ENCODE measurements at places on chromosomes 12 and 14.

DNA sequence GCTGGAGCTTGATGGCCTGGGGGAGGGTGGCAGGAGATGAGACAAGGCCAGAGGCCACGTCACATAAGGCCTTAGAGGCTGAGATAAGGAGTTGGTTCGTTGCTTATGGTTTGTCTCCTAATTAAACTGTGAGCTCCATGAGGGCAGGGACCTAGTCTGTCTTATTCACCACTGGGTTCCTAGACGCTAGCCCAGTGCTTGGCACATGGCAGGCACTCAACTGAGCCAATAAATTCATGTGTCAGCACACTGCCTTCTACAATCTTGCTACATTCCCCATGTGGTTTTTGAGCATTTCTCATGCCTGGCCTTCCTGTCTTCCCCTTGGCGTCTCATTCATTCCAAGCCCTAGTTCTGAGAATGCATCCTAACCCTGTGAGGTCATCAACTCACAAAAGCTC is 92.5 kb upstream of the MED13L start:
- no peak for DNase-seq

GRCh38 chr14:89959853-89960445 is 4.2 kb downstream of the TDP1 start:
- peak; percentile 59 for DNase-seq

DNA sequence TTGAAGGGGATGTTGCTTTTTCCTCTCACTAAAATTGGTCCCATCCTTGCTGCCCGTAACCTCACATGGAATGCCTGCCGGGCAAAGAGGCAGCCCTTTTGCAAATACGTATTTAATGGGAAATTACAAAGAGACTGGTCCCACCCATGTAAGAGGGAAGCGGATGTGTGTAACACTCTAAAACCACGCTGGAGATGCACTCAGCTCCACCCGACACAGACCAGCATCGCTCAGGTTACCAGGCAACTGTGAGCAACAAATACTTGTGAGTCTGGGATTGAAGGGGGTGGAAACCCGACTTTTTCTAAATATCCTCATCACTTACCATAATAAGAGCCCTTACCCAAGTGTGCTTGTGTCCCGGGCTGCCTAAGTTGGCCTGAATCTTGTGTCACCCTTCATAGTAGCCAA is 47.7 kb downstream of the ELK3 start:
- DNase-seq: peak; percentile 79

DNA sequence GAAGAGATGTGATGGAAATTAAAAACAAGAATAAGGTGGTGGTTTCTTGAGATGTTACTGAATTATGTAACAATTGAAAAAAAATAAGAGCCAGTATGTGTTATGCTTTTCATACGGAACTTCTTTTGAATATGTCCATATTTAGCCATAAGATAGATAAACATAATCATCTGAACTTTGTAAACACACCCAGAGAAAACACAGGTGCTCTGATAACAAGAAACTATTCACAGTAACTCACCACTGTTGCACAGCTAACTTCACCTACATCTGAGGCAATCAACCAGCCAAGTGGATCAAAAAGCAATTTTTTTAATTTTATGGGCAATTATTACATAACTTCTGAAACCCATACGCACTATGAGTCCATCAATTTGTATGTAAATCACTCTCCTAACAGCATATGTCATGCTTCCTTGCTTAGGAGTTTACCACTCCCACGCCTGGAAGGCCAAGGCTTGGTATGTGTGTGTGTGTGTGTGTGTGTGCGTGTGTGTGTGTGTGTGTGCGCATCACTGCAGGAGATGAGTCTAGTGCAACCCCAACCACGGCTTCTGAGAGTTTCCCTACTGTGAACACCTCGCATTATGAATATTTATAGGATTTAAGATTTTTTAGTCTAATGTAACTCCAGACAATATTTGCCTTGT is 443.4 kb downstream of the BCAT1 start:
- no peak for DNase-seq

GRCh38 chr12:632102-632696 is 31.0 kb downstream of the NINJ2 start:
- DNase-seq: no peak

DNA sequence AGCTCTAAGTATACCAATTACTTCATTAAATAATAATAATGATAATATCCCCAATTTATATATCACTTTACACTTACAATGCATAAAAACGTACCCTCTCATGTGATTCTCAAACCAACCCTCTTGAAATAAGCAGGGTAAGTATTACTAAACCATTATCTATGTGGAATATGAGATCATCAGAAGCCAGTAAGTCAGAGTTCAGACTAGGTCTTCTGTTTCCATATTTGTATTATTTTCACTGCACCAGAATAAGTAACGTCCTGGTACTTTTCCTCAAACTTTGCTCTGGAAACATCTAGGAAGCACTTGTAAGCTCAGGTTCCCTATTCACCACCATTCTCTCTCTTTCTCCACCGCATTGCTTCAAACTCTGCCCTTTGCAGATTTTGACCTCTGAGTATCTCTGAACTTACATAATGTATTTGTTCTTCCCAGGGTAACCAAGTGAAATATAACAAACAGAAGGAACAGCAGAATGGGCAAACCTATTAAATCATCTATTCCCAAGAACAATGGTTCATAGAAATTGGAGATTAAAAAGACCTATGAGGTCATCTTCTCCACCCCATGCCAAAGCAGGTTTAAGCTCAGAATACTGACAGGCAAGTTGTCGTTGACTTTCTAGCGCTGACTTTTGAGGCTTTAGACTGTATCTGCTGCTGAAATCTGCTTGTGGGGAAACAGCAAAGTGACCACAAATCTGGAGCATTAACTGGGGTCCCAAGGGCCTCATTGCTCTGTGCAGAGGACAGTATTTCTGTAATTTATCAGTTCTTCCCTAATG is 161.3 kb upstream of the FAR2 start:
- no peak for DNase-seq

DNA sequence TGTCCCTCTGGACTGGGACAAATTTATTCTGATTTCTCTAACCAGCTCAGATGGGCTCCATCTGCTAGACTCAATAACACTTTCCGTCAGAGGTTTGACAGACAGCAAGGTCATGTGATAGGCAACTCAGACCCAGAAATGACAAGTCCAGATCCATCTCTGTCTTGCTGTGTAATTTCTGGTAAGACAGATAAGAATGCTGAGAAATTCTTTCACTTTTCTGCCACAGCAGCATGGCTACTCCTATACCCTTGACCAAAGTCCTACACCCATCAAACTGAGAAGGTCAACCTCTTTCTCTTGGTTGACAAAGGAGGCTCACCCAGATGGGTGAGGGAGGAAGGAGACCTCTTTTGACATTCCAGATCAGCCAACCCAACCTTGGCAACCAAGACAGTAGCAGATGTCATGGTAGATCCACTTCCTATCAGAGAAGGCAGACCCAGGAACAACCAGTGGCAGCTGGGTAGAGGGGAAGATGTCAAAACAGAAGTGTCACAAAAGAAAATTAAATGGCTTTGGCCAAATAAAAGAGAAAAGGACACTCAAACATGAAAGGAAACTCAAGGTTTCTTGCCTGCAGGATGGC is 36.9 kb upstream of the PRKAB1 start:
- no peak for DNase-seq

GRCh38 chr12:63450816-63451215 is 217.5 kb downstream of the DPY19L2 start:
- DNase-seq: no peak

DNA sequence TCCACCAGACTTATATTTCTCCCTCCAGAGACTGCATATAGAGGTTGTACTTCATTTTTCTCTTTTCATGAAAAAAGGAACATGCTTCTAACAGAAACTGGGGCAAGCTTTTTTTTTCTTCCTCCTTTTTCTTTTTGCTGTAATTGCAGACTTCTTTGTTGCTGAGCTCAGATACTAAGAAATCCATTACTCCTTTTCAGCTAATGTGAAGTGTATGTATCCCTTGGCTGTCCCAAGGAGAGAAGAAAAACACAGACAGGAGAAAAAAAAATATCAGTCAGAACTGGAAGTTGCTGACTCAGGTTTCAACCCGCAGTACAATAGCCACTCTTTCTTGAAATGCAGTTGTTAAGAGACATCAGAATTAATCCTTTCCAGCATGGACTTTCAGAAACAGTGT is 1248.4 kb downstream of the LRFN5 start:
- no peak for DNase-seq

- DNase-seq: no peak
These were observed 40.4 kb downstream of the LRCOL1 start for GRCh38 chr12:132569856-132570480.

GRCh38 chr12:123171967-123172366 is 21.1 kb upstream of the PITPNM2 start:
- no peak for DNase-seq

DNA sequence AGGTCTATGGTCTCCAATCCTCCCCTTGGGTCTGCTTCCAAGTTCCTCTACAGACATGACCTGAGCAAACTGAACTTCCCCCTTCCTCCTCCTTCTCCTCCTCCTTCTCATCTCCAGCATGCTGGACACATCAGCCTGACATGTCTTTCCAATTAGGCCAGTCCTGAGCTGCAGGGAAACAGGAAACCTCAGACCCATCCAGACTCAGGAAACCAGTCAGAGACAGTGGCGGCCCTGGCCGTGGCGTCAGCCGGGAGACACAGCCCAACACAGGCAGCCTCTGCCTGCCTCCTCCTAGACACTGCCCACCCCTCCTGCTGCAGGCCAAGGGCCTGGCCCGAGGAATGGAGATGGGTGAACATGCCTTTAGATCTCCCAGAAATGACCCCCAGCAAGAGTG is 468.8 kb downstream of the BCL11B start:
- DNase-seq: no peak

- DNase-seq: no peak
These were observed 16.7 kb downstream of the NEUROD4 start for GRCh38 chr12:55036326-55037115.
